Activated CD8-positive, alpha-beta T cell treated with anti-CD3 and anti-CD28 coated beads, Interleukin-2, amount 10 ng/mL, durations not matched to agents 7 days and 5 days (primary cell): ENCODE measurements at places on chromosomes 12 and 14.
A peak's percentile ranks its signal among the peaks of the same experiment; 100 is the strongest.

- no peak for DNase-seq
- H3K4me3 ChIP-seq: no peak overlapping the region
- H3K27me3 ChIP-seq: no peaks in the 10 kb centered on the region
- H3K36me3 ChIP-seq: no peaks in the 10 kb centered on the region
These were observed 66.8 kb upstream of the KRAS start for GRCh38 chr12:25317553-25317952.

DNA sequence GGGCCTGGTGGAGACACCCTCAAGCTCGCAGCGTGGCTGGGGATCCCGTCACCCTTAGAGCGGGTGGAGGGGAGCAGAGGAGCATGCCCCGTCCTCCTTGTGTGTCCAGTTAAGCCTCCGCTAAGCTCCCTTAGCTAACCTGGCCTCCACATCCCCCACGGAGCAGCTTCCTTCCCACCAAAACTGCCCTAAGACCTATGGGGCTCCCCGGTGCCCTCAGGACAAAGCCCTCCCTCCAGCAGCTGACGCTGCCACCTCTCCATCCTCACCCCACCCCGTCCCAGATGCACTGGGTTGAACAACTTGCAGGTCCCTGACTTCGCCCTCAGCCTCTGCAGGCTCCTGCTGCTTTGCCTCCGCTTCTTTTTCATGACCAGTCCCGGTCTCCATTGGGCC, 4.0 kb downstream of the AHNAK2 start:
- H3K27me3 ChIP-seq: peaks cover 21% of the 10 kb centered on the region
- H3K36me3 ChIP-seq: no peaks in the 10 kb centered on the region
- no peak overlapping the region for H3K27ac ChIP-seq
- no peak overlapping the region for H3K4me3 ChIP-seq

GRCh38 chr14:56738020-56738419, 72.3 kb downstream of the OTX2 start:
- no peaks in the 10 kb centered on the region for H3K36me3 ChIP-seq
- H3K4me3 ChIP-seq: no peak overlapping the region
- H3K27ac ChIP-seq: no peak overlapping the region

DNA sequence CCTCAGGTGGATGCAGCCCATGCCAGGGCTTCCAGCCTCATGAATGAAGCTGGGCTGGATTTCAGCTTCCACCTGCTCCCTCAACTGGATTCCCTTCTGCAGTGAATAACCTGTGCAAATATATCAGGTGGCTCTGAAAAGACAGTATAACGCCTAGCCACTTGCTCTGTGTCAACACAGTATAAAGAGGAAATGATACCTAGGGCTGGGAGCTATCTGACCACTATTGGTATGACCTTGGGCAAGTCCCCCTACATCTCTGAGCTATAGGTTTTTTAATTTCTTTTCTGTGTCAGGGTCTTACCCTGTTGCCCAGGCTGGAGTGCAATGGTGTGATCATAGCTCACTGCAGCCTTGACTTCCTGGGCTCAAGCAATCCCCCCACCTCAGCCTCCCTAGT, 19.8 kb downstream of the ISM2 start:
- H3K36me3 ChIP-seq: no peaks in the 10 kb centered on the region
- no peak for DNase-seq
- H3K27ac ChIP-seq: no peak overlapping the region
- no peaks in the 10 kb centered on the region for H3K27me3 ChIP-seq
- H3K4me3 ChIP-seq: no peak overlapping the region

- no peak overlapping the region for H3K4me3 ChIP-seq
- H3K27me3 ChIP-seq: no peaks in the 10 kb centered on the region
- H3K36me3 ChIP-seq: no peaks in the 10 kb centered on the region
- no peaks in the 10 kb centered on the region for H3K4me1 ChIP-seq
- no peak for DNase-seq
- H3K27ac ChIP-seq: no peak overlapping the region
These were observed 1358.8 kb downstream of the LRFN5 start for GRCh38 chr14:42965512-42965911.

- peaks cover 6% of the 10 kb centered on the region for H3K27me3 ChIP-seq
- H3K27ac ChIP-seq: no peak overlapping the region
- peaks cover 29% of the 10 kb centered on the region for H3K4me1 ChIP-seq
These were observed 27.5 kb downstream of the APOBEC1 start for GRCh38 chr12:7638064-7638759.

- peaks cover 24% of the 10 kb centered on the region for H3K4me1 ChIP-seq
- peaks cover 90% of the 10 kb centered on the region for H3K36me3 ChIP-seq
- H3K27me3 ChIP-seq: no peaks in the 10 kb centered on the region
- no peak overlapping the region for H3K27ac ChIP-seq
- DNase-seq: no peak
- H3K4me3 ChIP-seq: no peak overlapping the region
These were observed 42.2 kb upstream of the SLC6A13 start for GRCh38 chr12:304805-305204.

GRCh38 chr12:60259225-60259624, 663.4 kb downstream of the SLC16A7 start:
- no peaks in the 10 kb centered on the region for H3K36me3 ChIP-seq
- H3K27ac ChIP-seq: no peak overlapping the region
- no peaks in the 10 kb centered on the region for H3K4me1 ChIP-seq
- no peaks in the 10 kb centered on the region for H3K27me3 ChIP-seq
- DNase-seq: no peak

DNA sequence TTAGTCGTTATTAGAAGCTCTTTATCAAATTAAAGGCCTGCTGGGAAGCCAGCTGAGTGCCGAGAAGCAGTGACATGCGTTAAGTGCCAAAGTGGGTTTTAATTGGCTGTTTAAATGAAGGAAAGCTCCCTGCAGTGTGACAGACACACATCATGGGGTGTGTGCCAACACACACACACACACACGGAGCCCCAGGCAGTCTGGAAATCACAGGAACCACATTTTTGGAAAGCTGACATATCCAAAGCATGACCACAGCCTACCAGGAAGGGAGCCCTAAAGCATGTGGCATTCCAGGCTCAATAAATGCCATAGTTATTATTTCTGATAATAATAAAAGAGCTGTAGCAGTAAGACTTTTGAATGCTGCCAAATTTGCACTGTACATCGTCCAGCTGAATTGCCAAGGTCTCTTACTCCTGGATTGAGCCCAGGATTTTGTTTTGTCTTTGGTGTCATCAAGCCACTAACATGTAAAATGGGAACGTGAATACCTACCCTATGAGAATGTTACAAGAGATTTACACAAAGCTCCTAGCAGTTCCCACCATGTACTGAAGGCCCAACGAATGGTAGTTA, 135.1 kb downstream of the TMEM30B start:
- H3K27me3 ChIP-seq: peaks cover 3% of the 10 kb centered on the region
- H3K4me3 ChIP-seq: no peak overlapping the region
- DNase-seq: no peak
- no peaks in the 10 kb centered on the region for H3K36me3 ChIP-seq

DNA sequence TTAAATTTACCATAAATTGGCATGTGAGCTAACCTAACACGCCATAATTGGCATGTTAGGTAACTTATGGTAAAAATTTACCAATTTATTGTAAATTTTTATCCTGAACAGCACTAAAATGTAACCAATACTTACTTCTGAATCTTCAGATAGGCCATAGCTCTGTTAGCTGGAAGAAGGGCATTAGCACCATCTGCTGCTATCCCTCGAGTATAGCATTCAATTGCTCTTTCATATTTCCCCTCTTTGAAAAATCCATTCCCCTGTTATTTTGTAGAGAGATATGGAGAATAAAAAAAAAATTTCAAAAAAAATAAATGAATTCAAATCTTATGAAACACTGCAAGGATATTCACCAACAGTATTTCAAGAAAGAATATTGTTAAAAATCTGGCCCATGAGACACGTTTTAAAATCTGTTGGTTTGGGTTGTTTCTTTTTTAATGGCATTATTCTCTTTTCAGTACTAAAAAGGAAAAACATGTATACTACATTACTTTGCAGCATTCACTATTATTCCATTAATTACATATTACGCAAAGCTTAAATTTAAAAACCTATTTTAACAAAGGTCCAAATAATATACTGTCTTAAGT, 19.1 kb downstream of the RPAP3 start:
- H3K4me1 ChIP-seq: no peaks in the 10 kb centered on the region
- DNase-seq: peak; percentile 48
- H3K27ac ChIP-seq: no peak overlapping the region
- H3K36me3 ChIP-seq: peaks cover 22% of the 10 kb centered on the region

GRCh38 chr14:24367514-24368211, at the start of gene NFATC4:
TSS of gene NFATC4 (plus strand) at chr14:24368184. CDS start at chr14:24368341, 157 bp downstream.
- no peak within 1 kb of the TSS for H3K27ac ChIP-seq
- peaks cover 31% of the 10 kb centered on the region for H3K4me1 ChIP-seq
- no peak for DNase-seq
- H3K4me3 ChIP-seq: peak within 1 kb of the TSS; percentile 42
- no peaks in the 10 kb centered on the region for H3K36me3 ChIP-seq

GRCh38 chr12:2745655-2746054, 49.1 kb upstream of the FKBP4 start:
- DNase-seq: no peak
- H3K4me3 ChIP-seq: no peak overlapping the region
- H3K27ac ChIP-seq: no peak overlapping the region
- H3K27me3 ChIP-seq: peaks cover 8% of the 10 kb centered on the region
- no peaks in the 10 kb centered on the region for H3K36me3 ChIP-seq

DNA sequence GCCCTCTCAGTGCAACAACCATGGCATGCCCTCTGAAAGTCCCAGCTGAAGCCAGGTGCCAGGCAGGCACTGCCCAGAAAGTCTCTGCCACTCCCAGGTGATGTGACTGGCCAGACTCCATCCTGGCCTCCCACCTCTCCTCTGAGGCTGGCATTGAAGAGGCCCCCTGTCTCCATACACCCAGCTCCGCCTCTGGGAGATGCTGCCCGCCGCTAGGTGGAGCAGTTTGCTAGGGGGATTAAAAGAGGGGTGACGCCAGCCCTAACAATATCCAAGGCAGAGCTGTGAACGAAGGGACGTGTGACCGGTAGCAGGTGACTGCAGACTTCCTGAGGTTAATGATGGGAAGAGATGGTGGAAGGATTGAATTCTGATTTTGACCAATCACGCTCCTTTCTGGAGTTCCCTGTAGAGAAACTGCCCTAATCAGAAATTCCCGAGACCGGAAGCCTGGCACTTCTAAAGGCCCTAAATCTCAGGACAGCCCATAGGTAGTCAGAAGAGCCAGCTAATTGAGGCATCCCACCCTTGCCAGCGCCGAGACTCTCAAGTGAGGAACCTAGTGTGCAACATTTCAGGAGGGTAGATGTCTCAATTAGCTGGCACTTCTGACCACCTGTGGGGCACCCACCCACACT, 8.3 kb upstream of the PLEK2 start:
- peak; percentile 63 for DNase-seq
- H3K36me3 ChIP-seq: no peaks in the 10 kb centered on the region
- no peak overlapping the region for H3K4me3 ChIP-seq
- H3K27ac ChIP-seq: no peak overlapping the region
- peaks cover 18% of the 10 kb centered on the region for H3K27me3 ChIP-seq
- peaks cover 7% of the 10 kb centered on the region for H3K4me1 ChIP-seq

DNA sequence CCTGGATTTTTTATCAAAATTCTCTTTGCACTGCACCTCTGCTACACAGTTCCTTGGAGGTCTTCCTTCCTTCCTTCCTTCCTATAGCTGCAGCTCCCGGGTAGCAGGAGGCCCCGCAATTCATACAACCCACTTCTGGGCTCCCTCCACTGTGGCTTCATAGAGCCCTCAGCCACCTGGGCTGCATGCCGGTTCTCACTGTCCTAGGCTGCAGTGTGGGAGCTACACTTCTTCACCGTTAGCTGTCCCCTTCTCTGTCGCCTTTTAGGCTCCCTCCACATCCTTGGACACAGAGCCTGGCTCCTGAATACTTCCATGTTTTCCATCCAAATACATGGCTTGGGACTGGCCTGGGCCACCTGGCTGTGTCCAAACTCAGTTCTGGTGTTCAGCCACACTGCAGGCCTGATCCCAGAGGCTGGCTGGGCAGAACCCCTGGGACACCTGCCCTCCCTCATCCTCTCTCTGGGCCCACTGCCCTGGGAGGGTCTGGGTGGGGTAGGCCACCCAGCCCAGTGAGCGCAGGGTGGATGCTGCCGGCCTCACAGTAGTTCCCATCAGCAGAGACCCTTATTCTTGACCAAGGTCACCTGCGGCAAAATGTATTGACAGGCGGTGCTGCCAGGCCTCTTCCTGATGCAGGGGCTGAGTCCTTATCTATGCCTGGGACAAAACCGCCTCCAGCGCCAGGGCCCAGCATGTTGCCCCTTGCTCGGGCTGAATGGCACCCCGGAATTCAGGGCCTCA, 1.7 kb downstream of the SERPINA10 start:
- peaks cover 8% of the 10 kb centered on the region for H3K27me3 ChIP-seq
- no peaks in the 10 kb centered on the region for H3K36me3 ChIP-seq

GRCh38 chr12:132710043-132710404, 618 bp upstream of the PGAM5 start:
- no peak for DNase-seq
- H3K27me3 ChIP-seq: no peaks in the 10 kb centered on the region
- peak overlapping the region; percentile 83 for H3K27ac ChIP-seq

GRCh38 chr14:103078420-103078749, 5.6 kb upstream of the LBHD2 start:
- peaks cover 5% of the 10 kb centered on the region for H3K27me3 ChIP-seq
- H3K4me1 ChIP-seq: no peaks in the 10 kb centered on the region
- no peak overlapping the region for H3K4me3 ChIP-seq
- no peaks in the 10 kb centered on the region for H3K36me3 ChIP-seq

DNA sequence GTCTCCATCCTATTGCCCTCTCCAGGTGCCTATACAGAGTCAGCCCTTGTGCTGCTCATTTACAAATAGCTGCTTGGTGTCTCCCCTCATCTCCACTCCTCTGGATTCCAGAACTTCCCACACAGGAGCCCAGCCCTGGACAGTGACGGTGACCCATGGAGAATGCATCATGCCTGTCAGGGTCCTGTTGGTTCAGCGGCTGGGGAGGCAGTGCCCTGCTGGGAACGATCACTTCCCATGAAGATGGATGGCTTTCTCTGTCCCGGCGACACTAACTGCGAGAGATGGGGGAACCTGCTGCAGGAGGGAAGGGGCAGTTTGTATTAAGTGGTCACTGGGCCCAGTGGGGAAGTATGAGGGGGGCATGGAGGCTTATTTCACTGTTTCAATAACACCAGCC, 395.0 kb upstream of the TBX3 start:
- H3K36me3 ChIP-seq: no peaks in the 10 kb centered on the region
- no peak overlapping the region for H3K27ac ChIP-seq
- H3K4me3 ChIP-seq: no peak overlapping the region
- H3K4me1 ChIP-seq: no peaks in the 10 kb centered on the region
- H3K27me3 ChIP-seq: no peaks in the 10 kb centered on the region
- DNase-seq: no peak

DNA sequence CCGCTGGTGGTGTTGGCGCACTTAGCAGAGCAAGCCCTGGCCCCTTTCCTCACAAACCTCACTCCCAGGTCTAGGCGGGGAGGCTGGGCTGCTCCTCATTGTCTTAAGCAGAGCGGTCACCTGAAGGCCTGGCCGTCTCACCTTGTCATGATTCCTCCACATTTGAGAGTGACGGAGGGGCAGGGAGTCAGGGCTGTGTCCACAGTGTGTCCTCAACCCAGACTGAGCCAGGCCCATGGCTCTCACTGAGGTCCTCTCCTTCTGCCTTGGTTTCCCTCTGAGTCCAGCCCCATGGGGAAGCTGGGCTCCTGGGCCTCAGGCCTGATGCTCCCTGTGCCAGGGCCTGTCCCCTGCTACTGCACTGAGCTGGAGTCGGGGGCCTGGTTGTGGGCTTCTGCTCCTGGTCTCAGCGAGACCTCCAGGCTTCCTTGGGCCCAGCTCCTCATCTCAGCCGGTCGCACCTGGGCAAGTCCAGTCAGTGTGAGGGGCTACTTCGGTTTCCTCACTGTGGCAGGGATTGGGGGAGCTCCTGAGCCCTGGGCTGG, 44.9 kb downstream of the KRT80 start:
- peaks cover 7% of the 10 kb centered on the region for H3K4me1 ChIP-seq
- H3K27me3 ChIP-seq: peaks cover 4% of the 10 kb centered on the region

- no peak overlapping the region for H3K4me3 ChIP-seq
- H3K36me3 ChIP-seq: no peaks in the 10 kb centered on the region
- no peak overlapping the region for H3K27ac ChIP-seq
- no peaks in the 10 kb centered on the region for H3K4me1 ChIP-seq
- H3K27me3 ChIP-seq: no peaks in the 10 kb centered on the region
These were observed 158.0 kb downstream of the RIMBP2 start for GRCh38 chr12:130557886-130558765.
